ENCODE measurements at places on chromosomes 7 and 10. TPM values are rescaled to one million over a fixed set of nuclear protein-coding genes. Genes with fewer than 3 reads are reported as not detected.

- no peak for DNase-seq
These were observed 4.1 kb upstream of the CPA4 start for GRCh38 chr7:130288829-130289228.

Gene DNAJC1
- 91.0 TPM for total RNA-seq

Gene SUGCT
- total RNA-seq = 2.7 TPM

DNA sequence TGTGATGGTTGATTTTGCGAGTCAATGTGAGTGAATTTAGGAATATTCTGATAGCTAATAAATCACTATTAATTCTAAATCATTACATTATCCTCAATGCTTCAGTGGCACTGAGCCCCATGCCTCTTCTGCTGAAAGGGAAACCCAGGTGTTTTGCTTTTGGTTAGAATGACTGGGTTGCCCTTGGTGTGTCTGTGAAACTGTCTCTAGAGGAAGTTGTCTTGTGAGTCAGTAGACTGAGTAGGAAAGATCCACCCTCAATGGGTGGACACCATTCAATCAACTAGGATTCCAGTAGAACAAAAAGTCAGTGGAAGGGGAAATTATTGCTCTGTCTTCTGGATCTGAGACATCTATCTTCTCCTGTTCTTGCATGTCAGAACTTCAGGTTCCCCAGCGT, 472.4 kb downstream of the ANKRD7 start:
- no peak for DNase-seq

Gene ADCYAP1R1
- total RNA-seq = 60.4 TPM

GRCh38 chr10:124736491-124737136, 7.6 kb downstream of the FAM53B start:
- DNase-seq = no peak

DNA sequence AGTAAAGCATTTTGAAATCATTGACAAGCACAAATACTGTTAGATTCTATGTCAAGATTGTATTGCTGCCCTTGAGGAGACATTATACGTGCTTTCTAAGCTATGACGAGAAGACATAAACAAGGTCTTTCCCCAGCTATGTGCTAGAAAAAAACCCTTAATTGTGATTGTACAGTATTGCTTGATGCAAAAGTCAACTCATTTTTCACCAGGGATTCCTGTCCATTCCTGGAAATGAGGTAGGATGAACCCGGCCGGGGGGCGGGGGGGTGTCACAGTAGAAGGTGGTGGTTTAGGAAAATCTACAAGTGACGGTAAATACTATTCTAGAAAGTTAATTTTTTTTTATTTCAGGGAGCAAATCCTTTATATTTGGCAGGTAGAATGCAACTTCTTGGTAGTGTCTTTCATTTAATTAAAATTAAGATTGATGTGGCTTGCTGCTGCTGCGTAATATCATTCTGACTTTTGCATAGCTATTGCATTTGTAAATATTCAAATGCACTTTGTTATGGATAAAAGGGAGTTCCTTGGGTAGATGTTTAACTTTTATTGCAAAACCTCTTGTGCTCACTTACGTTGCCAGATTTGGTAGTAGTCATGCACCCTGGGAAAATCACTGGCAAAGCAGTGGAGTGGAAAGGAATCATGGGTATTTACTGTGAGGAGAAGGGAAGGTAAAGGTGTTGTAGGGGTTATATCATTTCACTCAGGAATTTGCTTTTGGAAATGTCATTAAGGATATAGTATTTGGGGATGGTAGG, 164.4 kb upstream of the PRPS1L1 start:
- no peak for DNase-seq

GRCh38 chr7:56493196-56493595, 377.0 kb upstream of the NUPR2 start:
- no peak for DNase-seq

DNA sequence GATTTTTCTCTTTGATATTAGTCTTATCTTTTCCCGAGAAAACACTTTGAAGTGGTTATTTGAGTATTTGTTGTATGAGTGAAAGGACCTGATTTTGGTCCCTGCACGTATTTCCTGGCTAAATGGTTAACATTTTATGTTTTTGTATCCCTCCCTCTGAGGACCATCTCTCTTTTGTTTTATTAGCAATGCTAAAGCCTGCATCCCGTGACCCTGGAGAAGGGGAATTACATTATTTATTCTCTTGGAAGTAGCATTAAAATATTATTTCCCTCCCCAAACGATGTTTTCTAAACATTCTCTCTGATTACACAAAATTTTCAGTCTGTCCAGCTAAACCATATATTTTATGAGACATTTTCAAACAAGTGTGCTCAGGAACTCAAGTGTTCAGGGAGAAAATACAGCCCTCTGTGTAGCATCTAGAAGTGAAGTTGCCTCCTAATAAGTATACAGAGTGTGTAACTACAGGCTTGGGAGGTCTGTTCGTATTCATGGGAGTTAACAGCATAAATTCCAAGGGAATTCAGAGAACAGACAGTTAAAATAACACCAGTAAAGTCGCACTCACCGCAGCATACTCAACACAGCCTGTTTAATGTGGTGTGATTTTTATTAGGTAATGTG, 163.8 kb upstream of the NPVF start:
- no peak for DNase-seq

DNA sequence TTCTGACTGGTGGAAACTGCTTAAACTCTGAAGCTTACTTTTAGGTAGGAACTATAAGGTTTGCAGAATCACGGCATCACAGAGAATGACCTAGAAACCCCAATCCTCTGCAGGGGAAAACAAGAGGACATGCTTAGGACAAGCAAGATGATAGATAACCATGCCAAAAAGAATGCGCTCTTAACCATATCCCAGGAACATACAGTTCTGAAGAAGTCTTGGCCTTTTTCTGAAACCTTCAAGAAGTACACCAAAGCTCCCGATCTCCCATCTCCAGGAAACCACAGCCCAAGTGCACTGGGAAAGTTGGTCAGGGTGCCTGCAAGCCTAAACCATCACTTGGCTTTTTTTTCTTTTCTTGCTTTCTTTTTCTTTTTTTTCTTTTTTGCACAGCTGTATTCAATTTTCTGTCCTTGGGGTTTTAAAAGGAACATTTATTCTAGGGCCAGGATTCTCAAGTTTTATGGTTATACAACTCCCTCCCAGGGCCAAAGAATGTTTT, 12.2 kb upstream of the SVIL start:
- DNase-seq = no peak
